ENCODE measurements at places on chromosomes 2 and 18.

- peak; percentile 18 for DNase-seq
Measured at GRCh38 chr2:168687314-168687713, 115.1 kb upstream of the NOSTRIN start.

GRCh38 chr2:117232305-117232704, 582.2 kb upstream of the DDX18 start:
- DNase-seq, result no peak

- DNase-seq, result no peak
Measured at GRCh38 chr2:134148843-134149472, 104.9 kb upstream of the MGAT5 start.

DNA sequence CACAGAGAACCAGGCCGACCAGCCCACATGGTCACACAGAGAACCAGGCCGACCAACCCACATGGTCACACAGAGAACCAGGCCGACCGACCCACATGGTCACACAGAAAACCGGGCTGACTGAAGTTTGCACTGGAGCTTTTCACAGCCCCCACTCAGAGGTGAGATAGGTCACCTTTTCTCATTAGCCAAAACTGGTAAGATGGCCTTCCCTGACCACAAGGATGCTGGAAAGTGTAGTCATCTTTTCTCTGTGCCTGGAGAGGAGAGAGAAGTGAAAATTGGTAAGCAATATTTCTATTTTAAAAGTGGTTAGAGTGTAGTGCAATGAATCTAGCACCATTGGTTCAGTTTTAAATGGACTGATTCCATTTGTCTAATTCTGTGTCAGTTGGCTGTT, 247.1 kb downstream of the NEDD4L start:
- DNase-seq, result no peak

- DNase-seq, result peak; percentile 3
Measured at GRCh38 chr2:209208211-209208610, 215.6 kb upstream of the MAP2 start.

DNA sequence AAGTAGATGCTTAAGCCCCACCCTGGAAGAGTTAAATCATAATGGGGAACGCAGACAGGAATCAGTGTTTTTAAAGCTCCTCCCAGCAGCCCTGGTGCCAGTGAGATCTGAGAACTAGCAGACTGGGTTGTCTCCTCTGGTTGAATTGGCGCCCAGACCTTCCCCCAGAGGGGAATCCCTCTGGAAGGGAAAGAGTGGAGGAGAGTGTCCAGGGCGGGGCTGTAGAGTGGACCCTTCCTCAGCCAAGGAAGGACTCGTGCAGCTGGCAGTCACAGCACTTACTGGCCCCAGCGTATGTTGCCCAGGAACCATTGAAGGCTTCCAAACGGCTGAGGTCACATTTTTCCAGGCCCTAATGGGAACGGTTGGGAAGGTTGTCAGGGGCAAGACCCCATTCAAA, 62.5 kb downstream of the TGOLN2 start:
- DNase-seq, result no peak

GRCh38 chr2:48043746-48044145, 137.4 kb upstream of the FBXO11 start:
- DNase-seq, result no peak

DNA sequence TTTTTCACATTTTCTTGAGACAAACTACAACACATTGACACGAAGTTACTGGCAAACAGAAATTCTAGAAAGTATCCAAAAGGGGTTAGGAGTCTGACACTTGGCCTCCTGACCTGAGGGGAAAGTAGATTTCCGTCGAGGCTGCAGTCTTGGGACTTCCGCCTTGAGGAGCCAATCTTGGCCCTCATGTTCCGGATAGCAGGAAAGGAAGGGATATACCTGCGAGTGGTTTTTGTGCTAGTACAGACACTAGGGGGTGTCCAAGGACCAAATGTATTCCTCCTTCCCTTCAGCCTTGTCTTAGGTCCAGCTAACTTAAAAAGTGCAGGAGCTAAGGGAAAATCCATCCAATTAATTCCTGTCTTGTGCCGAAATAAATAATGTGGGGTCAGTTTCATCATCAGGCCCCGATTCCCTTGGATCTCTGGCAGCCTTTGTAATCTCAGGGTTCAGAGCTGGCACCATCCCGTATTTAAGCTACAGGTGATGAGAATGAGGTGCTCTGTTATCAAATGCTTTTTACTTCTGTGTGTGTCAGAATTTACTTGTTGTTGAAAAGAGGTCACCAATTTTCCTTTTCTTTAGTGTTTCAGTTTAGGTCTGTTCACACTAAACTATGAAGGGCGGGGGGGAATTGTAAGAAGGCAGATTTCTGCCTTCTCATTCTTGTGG, 330.2 kb upstream of the FANCL start:
- DNase-seq, result peak; percentile 53

DNA sequence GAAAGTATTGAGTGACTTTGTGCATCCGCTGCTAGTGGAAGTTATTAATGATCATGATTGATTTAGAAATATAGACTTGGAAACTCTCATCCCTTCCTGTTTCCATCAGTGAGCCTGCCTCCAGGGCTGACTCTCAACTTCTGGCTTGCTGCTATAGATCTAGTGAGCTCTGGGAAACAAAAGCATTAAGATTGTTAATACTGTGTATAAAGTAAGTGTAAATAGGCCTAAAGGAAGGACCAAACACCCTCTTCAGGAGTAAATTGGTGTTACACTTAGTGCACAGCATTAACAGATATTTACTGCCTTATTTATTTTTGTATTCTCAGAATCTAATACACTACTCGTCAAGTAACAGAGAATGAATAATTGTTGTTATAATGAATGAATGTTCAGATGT, 285.6 kb downstream of the THSD7B start:
- DNase-seq, result no peak

DNA sequence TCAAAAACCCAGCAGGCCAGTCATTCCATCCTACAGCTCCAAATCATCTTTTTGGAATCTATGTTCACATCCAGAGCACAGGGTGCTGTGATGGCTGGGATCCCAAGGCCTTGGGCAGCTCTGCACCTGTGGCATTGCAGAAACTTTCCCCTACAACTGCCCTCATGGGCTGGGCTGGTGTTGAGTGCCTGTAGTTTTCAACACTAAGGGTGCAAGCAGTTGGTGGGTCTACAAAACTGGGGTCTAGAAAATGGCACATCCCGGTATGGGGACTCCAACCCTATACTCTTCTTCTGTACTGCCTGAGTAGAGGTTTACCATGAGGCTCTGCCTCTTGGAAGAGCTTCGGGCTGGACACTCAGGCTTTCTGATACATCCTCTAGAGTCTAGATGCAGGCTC, 95.2 kb upstream of the TEKT4 start:
- DNase-seq, result no peak

GRCh38 chr2:64857581-64858471, 131.4 kb upstream of the SLC1A4 start:
- no peak for DNase-seq

DNA sequence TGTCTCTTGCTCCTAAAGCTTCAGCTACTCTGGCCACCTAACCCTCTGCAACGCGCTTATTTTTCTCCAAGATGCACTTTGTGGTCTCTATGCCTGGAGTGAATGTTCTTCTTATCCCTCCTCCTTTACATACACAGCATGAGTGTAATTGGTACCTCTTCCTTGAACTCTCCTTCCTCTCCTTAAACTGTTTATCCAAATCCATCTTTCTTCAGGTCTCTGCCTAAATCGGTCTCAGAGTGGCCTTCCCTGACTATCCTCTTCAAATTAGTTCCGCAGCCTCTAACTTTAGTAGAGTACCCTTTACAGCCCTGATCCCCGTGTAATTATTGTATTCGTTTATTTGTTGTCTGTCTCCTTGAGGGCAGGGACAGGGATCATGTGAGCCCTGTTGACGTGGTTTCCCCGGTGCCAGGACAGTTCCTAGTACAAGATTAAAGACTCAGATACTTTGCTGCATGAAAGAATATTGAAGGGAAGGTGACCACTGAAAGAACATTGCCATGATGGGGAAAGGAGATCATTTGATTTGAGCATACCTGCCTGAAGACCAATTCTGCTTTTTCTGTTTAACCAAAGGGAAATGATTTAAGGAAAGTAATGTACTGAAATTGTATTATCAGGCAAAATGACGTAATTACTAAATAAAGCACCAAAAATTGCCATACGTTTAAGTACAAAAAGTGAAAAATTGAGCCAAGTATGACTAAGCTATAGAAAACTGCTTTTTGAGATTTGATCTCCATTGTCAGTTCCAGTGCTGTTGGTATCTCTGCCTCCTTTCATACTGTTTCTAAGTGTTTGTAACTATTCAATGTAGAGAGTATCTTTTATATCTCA, 1.2 kb downstream of the CNOT9 start:
- peak; percentile 54 for DNase-seq

DNA sequence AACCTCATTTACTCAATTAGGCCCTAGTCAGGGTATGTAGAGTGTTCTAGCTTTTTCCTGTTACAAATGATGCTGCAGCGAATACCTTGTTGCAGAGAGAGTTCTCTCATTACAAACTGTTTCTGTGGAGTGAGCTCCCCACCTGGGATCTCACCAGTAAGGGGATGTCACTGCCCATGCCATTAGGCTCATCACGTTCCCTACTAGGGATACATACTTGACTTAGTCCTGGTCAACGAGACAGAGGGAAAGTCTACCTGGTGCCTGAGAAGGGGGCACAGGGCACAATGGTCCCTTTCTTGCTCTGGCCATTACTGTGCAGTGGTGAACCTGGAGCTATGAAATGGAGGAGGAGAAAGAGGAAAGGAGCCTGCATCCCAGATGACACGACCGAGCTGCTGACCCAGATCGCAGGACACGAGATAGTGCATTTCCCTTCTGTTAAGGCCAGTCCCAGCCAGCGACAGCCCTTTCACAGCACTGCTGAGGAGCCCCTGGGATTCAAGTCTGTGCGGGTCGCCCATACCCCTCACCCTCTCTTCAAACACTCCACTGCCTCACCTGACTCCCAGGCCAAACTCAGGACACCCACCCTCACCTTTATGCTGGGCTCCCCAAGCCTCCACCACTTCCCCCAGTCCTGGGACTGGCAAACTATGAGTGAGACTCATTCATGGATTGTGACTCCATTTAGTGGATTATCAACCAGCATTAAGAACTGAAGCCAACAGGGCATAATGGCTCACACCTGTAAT, 16.0 kb downstream of the MALL start:
- no peak for DNase-seq

DNA sequence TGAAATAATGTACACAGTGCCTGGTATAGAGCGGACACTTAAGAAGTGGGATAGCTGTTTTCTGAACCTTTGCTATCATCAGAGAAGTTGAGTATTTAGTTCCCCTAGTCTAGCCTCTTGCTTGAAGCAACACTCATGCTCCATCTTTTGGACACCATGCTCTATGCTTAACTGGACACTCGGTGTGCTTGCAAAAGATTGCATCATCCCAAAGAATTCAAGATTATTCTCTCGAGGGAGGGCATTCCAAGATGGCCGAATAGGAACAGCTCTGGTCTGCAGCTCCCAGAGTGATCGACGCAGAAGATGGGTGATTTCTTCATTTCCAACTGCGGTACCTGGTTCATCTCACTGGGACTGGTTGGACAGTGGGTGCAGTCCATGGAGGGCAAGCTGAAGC, 143.9 kb upstream of the FSHR start:
- no peak for DNase-seq

- no peak for DNase-seq
Measured at GRCh38 chr2:102024410-102024809, 32.6 kb downstream of the IL1R2 start.

DNA sequence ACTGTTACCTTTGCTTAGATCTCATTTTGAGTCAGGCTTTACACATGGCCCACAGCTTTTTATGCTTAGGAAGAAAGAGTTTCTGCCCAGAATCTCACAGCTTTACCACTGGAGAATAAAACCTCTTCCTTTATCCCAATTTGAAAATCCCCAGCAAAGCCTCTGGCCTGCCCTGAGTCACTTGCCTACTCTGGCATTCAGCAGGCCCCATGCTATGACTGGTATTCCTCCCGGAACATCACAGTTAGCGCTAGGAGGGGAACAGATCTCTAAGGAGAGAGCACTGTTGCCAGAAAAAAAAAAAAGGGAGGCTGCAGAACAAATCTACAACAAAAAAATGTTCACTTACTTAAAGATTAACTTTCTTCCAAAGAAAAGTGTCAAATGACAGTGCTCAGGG, 152.9 kb upstream of the DNMT3A start:
- no peak for DNase-seq

- DNase-seq, result no peak
Measured at GRCh38 chr2:202261531-202261930, 4.0 kb upstream of the NOP58 start.

DNA sequence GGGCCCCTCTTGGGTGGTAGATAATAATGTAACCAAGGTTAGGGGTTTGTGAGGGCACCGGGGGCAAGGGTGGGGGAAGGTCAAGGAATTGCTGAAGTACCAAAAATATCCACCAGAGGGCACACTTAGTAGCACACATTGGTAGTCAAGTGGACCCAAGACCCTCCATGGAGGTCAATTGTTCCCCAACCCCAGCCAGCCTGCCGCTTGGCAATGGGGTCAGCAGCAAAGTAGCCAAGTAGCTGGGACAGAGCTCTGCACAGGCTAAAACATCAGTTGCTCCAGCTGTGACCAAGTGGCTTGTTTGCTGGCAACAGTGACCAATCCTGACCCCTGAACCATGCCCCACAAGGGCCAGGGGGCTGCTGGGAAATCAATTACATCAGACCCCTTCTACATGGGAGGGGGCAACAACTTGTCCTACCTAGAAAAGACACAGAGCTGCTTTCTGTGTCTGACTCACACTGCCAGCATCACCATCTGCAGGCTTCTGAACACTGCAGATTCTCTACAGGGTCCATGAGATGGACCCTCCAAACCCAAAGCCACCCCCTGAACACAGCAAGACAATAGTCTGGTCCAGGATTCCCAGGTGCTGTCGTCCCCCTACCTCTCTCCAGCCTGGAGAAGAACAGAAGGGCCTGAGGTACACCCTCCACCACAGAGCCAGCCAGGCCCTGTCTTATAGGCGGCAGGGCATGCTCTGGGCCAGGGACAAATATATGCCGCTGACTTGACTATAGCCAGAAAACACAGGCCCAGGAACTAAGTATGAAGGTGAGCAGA, 76.0 kb downstream of the EMX1 start:
- peak; percentile 37 for DNase-seq

DNA sequence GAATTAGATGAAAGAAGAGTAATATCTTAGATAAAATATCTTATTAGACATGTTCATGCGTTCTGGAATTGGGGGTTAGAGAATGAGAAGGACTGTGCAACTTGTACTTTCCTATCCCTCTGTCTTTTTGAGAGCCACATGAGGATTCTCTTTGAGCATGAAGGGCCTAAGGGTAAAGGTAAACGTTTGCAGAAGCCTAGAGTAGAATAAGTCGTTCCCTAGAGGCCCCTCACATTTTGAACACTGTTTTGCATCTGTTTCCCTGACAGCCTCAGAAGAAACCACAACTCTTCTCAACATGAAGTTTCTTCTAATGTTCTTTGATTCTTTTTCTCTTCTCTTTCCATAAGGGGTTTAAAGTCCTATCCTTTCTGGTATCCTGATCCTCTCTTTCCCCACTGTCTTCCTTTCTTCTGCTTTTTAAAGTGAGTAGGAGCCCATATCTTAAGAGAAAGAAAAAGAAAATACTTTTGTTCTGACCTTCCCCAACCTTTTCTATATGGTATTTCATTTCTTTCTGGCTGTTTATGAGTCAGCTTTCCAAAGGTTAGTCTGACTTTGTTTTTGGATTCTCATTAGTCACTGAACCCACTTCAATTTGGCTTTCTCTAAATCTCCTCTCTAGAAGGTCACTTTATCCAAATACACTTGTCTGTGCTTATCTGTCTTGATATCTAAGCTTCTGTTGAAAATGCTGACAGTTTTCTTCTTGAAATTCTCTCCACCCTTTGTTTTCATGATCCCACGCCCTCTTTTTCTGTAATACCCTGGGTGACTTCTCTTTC, 34.8 kb downstream of the PPP1R1C start:
- peak; percentile 4 for DNase-seq

GRCh38 chr2:172357442-172357841, 69.9 kb upstream of the ITGA6 start:
- DNase-seq, result no peak

- no peak for DNase-seq
Measured at GRCh38 chr18:67776929-67777328, 260.4 kb upstream of the DSEL start.
